ENCODE measurements at places on chromosomes 6 and 20.

- DNase-seq = no peak
Observed at GRCh38 chr20:33465481-33466302, 22.1 kb upstream of the SNTA1 start.

GRCh38 chr6:141153563-141153962 lies 979.2 kb upstream of the GJE1 start:
- no peak for DNase-seq

GRCh38 chr6:29743568-29743967 lies 20.3 kb downstream of the HLA-F start:
- no peak for DNase-seq

- DNase-seq = no peak
Observed at GRCh38 chr20:38790200-38791053, 15.1 kb upstream of the PPP1R16B start.

Measured in activated CD4-positive, alpha-beta memory T cell treated with anti-CD3 and anti-CD28 coated beads, Interleukin-2, amount 10 ng/mL, durations not matched to agents 7 days and 5 days (primary cell).